ENCODE measurements at places on chromosomes 12 and 14.

DNA sequence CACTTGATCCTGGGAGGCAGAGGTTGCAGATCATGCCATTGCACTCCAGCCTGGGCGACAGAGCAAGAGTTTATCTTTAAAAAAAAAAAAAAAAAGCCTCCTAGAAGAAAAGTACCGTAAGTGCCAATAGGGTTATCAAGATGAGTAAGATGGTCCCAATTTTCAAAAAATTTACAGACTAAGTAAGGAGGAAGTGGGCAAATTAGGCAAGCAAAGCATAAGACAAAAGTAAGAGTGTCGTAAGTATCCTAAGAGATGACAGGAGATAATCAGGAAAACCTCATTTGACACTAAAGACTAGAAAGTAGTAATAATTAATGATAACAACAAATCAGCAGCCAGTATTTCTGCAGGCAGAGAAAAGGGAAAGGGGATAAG, 12.2 kb downstream of the PYM1 start:
- no peak for DNase-seq

- DNase-seq: no peak
Observed at GRCh38 chr12:3998397-3998796, 125.2 kb upstream of the PARP11 start.

DNA sequence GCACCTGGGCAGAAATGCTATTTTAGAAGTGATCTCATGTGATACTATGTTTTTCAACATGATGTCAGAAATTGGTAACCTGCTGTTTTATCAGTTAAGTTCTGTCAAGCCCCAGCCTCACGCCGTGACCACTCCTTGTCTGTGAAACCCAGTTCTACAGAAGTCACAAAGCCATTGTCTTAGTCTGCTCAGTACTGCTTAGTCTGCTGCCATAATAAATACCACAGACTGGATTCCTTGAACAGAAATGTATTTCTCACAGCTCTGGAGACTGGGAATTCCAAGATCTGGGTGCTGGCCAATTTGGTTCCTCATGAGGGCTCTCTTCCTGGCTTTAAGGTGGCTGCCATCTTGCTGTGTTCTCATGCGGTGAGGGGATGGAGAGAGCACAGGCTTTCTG, 176.9 kb downstream of the PRKCH start:
- DNase-seq: no peak

DNA sequence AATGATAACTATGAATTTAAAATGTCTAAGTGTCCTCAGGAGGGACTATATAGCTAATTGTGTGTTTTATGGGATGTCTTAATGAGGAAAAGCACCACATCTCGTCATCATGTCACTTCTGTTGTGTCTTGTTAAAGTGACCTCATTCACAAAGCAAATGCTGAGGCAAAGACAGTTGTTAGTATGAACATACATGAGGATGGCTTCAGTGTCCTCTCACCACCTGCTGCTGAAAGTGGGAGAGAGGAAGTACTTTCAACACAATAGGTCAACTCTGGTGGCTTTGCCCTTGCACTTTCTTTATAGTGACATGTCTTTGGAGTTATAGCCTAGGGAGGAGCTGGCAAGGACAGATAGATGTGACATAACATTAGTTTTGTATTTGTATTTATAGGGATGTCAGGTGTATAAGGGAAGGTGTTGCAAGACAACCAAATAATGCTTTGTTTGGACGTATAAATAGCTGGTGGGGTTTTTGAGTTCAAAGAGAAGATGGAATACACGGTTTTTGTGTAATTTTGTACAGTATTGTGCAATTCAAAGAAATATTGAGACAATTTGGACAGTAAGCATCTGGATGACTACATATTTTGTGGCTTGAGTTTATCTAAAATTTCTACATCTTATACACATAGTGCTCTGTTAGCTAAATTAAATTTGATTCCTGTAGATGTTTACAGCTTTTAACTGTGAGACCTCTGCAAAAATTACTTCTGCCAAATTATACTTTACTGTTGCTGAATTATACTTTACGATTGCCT, 131.7 kb upstream of the ATP2B1 start:
- DNase-seq: no peak

GRCh38 chr12:124833693-124834122, 30.0 kb downstream of the SCARB1 start:
- no peak for DNase-seq

GRCh38 chr14:28784096-28785048, 17.8 kb downstream of the FOXG1 start:
- no peak for DNase-seq

DNA sequence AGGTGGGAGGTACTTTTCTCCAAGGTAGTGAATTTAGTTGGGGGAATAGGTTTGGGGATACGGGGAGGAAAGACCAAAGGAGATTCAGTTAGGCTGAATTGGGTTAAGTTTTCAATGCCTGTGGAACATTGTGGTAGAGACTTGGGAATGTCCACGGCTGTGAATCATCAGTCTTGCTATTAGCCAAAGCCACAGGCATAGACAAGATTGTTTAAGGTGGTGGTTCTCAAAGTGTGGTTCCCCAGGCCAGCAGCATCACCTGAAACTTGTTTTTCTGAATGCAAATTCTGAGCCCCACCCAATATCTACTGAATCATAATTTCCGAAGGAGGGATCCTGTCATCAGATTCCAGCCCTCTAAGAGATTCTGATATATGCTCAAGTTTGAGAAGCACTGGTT, 316.2 kb downstream of the EGLN3 start:
- DNase-seq: no peak

DNA sequence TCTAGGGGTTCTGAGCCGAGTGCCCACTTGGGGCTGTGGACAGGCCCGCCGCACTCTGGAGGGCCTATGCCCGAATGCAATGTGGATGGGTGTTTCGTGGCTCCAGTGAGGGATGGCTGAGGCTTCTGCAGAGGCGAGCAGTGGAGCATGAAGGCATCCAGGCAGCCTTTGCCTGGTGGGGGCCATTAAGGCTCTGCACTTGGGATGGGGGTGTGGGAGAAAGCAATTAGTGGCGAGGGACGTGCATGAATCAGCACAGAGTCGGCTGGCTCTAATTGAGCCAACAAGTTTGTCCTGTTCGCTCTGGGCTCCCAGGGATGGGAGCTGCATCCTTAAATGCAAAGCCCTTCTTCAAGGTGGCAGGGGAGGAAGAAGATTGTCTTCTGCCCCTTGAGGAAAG, 346.9 kb upstream of the FKBP4 start:
- no peak for DNase-seq

DNA sequence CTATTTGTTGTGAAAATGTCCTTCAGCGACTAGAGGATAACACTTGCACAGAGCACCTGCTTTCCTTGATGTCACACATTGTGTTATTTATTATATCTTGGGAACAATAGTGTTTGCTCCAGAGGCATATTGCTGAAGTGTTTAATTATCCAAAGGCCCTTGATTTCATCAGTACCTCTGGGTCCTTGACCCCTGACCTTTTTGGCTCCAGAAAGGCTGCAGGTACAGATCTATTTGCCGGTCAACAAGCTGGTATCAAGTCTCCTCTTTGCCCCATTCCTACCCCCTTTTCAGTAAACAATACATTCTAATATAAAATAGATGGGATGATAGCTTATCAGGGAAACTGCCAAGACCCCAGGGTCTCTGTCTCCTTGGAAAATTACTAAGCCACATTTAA, 206.8 kb downstream of the DACT1 start:
- DNase-seq: no peak

GRCh38 chr12:91163116-91163515, 19.5 kb downstream of the DCN start:
- DNase-seq: no peak

GRCh38 chr12:53236443-53237111, 4.6 kb upstream of the RARG start:
- DNase-seq: no peak

DNA sequence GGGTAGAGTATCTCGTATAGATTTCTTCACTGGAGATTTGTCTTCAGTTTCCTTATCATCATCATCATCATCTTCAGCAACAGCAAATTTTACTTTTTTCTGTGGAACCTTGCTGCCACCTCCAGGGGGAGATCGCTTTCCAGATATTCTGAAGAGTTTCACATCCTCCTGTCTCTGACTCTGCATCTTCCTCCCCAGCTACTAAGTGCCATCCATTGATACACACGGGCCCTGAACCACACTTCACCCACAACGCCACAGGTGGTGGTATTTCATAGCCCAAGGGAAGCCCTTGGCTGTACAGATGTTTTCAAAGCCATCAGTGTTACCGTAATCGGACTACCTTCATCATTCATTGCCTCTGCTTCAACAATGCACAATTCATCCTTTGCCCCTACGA, 82.2 kb downstream of the PPP2R5C start:
- no peak for DNase-seq

GRCh38 chr14:100885617-100886016, 17.9 kb downstream of the RTL1 start:
- no peak for DNase-seq

- DNase-seq: no peak
Observed at GRCh38 chr14:85471744-85472143, 58.2 kb upstream of the FLRT2 start.

- no peak for DNase-seq
Observed at GRCh38 chr12:130126023-130126432, 36.2 kb upstream of the FZD10 start.

DNA sequence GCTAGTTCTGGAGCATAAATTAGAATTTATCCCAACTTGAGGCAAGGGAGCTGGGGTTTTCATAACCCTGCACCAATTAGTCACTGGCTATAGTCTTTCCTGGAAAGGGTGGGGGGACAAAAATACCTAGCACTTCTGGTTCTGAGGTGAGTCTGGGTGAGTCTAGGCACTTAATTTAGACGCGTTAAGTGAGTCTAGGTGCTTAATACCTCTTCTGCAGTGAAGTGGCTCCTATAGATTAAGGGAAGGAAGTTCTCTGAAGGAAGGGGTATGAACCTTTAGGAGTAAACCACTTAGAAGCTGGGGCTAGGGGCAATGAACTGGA, 251.7 kb downstream of the EFCAB11 start:
- no peak for DNase-seq

- DNase-seq: no peak
Observed at GRCh38 chr12:112590281-112590680, 171.5 kb downstream of the PTPN11 start.

- DNase-seq: no peak
Observed at GRCh38 chr14:88029500-88029899, 24.6 kb downstream of the GPR65 start.

DNA sequence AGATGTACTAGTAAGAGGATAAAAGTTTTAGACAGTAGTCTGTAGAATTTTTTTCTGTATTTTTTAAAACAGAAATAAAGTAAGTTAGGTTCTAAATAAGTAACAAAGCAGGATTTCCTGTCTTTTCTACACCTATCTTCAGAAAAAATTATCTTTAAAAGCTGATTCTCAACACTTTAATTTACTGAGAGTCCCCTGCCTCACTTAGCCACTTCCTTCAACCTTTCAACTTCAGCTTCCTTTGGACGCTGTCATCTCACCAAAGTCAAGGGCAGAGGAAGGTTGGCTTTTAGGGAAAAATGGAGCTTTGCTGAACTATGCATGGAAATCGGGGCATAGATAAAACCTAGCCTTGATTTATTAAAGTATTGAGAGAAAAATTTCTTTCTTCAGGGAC, 44.9 kb upstream of the CERS5 start:
- DNase-seq: no peak

DNA sequence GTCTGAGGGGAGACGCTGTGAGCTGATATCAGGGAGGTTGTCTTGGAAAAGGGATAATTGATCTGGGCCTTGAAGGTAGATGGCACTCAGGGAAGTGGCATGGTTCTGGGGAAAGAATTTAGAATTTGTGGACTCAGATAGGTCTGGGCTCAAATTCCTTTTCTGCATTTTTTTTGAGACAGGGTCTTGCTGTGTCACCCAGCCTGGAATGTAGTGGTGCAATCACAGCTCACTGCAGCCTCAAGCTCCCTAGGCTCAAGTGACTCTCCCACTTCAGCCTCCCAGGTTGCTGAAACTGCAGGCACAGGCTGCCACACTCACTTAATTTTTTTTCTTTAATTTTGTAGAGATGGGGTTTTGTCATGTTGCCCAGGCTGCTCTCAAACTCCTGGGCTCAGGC, 98.1 kb upstream of the NCOR2 start:
- DNase-seq: no peak

GRCh38 chr12:107129315-107129930, 36.1 kb upstream of the CRY1 start:
- DNase-seq: no peak

GRCh38 chr12:23862701-23863100, 86.8 kb downstream of the SOX5 start:
- DNase-seq: no peak

GRCh38 chr14:104639885-104640548, 35.4 kb upstream of the TMEM179 start:
- peak; percentile 81 for DNase-seq

GRCh38 chr12:80157645-80158044, 58.3 kb downstream of the OTOGL start:
- DNase-seq: no peak

- DNase-seq: no peak
Observed at GRCh38 chr12:10136637-10137205, 6.7 kb upstream of the CLEC7A start.

GRCh38 chr12:50102131-50102531, 1.7 kb upstream of the GPD1 start:
- DNase-seq: no peak

- no peak for DNase-seq
Observed at GRCh38 chr12:64824130-64824499, 332 bp upstream of the TBC1D30 start.

GRCh38 chr12:107320929-107321631, 227.7 kb upstream of the CRY1 start:
- peak; percentile 49 for DNase-seq

GRCh38 chr14:72643317-72643801, 250.5 kb downstream of the DPF3 start:
- peak; percentile 86 for DNase-seq

DNA sequence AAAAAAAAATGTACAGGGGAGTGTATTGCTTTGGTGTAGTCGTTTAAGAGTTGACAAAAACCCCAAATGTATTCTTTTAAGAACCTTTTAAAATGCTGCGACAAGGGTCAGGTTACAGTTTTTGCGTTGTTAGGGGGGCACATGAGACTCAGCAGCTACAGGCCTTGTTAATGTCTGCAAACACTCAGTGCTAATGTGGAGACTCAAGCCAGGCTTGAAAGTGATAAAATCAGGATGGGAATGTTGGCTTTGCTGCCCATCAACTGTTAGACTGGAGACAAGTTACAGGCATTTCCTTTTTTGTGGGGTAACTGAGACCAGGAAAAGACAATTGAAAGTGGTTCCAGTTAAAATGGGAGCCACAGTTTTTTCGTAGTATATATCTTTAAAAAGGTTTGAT, 84.8 kb downstream of the PRKCH start:
- no peak for DNase-seq

- DNase-seq: no peak
Observed at GRCh38 chr12:31279390-31279924, 46.5 kb downstream of the SINHCAF start.

DNA sequence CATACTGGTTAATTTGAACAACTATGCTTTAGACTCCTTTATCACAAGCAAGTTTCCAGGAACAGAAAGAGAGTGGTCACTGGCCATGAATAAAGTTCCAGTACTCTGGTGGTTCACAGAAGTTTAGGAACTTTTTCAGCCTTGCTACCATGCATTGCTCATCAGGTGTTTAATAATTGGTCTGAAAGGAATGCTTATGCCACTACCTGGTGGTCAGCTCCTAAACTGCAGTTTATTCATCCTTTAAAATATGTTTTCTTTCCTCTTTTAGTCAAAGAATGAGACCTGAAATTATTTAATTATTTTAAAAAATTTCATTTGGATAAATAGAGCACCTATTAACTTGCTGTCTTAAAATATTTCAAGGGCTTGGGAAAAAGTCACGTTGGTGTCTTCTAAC, 260.1 kb upstream of the OR4E1 start:
- no peak for DNase-seq

- no peak for DNase-seq
Observed at GRCh38 chr14:34038358-34039057, 87.6 kb upstream of the EGLN3 start.

GRCh38 chr12:12704593-12705230, 8.7 kb upstream of the GPR19 start:
- DNase-seq: peak; percentile 98
